Activated CD4-positive, alpha-beta T cell treated with anti-CD3 and anti-CD28 coated beads, Interleukin-2, amount 50 U/mL, for 24 hours (primary cell): ENCODE measurements at places on chromosomes 3 and 15.

DNA sequence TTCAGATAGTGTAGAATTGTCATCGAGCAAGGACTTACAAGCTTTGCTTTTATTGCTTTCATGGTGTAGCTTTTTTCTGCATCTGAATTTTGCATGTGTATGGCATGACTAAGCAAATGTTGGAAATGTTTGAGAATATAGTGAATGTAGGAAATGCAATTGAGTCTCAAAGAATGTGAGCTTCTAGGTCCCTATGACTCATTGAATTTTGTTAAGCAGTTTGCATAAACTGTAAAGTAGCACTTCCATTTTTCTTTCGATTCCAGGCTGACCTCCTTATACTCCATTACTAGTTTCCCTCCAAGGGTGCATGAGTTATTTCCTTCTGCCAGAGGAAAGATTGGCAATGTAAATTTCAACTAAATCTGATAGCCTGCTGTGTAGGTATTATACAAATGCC is 619.2 kb downstream of the DIPK2A start:
- DNase-seq, result no peak

DNA sequence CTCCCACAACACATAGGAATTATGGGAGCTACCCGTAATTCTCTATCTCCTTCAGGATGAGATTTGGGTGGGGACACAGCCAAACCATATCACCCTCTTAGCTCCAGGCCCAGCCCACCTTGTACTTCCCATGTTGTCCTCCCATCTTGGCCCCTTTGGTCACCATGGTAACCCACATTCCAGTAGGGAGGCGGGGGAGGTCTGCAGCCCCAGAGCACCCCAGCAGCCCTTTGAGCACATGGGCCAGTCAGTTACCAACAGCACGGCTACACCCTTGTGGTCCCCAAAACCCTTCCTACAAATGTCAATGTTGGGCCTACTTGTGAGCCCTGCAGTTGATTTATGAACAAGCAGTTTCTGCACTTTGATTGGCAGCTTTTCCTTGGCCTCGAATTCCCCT is 84.5 kb downstream of the LRRK1 start:
- DNase-seq, result no peak

- DNase-seq, result no peak
Measured at GRCh38 chr3:193917158-193917557, 218.8 kb upstream of the HES1 start.

DNA sequence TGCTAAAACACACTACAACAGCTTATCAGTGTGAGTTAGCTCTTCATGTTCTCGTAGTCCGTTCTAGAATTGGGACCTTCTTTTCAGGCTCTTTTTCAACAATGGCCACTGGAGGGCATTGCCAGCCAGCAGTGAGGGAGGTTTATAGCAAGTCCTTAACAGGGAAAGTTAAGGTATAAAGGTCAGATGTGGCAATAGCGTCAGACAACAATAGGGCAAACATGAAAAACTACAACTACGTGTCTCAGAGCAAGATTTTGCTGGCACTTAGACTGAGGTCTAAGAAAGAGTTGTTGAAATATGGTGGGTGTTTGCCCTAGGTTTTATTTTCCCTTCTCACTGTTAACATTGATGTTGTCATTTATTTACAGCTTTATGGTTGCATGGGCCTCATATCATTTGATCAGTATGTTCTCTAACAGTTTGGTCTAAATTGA is 161.4 kb downstream of the GMNC start:
- DNase-seq, result no peak

- no peak for DNase-seq
Measured at GRCh38 chr15:61081027-61081322, 148.1 kb downstream of the RORA start.

DNA sequence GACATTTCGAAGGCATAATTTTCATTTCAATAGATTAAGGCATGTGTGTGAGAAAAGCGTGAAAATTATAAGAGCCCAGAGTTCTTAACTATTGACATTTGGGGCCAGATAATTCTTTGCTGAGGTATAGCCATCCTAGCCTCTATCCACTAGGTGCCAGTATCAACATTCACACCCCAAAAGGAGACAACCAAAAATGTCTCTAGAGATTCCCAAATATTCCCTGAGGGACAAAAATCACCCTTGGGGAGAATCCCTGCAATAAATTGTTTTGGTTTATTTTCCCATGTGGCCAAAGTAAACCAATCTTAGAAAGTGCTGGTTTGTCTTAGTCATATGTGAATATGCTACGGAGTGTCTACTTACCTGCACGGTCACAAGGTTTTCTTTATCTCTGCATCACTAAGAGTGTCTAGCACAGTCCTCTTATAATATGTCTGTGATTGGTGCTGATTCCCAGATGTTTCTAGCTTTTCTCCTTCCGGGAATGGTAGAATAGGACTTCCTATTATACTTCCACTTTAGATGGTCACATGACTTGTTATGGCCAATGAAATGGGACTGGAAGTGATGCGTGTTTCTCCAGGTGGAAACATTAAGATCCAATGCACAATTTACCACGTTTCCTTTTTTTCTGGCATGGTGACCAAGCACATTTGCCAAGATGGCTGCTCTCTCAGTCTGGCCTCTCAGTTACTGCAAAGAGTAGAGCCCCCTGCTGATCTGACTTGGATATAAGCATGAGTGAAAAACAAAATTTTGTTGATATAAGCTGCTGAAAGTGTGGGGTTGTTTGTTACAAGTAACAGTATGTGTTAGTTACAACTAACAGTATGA is 8.0 kb upstream of the KBTBD8 start:
- no peak for DNase-seq

DNA sequence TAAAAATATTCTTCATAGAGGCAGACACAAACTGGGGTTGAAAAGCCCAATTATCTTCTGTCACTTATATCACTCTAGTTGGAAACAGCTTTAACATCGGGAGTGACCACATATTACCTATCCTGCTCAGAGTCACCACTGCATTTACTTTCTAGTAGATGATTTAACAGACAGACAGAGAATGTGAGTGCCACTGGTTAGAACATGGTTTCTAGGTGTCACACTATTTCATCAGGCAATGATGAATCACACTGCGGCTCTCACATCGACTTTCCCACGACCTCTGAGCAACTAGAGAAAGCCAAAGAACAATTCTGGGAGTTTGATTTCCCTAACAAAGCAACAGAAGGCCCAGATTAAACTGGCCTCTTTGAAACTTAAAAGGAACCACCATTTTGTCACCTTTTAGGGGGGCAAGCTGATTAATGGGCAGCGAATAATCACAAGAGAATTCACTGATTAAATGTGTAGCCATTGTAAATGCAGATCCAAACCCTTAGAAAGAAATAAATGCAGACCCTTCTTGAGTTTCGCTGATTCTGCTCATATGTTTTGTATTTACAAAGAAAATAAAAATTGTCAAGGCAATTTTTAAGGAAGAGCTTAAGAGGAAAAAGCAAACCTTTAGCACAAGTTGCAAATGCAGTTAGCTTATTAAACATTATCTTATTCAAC is 112.6 kb upstream of the KBTBD8 start:
- no peak for DNase-seq

- no peak for DNase-seq
Measured at GRCh38 chr15:38054488-38054887, 120.0 kb downstream of the TMCO5A start.

DNA sequence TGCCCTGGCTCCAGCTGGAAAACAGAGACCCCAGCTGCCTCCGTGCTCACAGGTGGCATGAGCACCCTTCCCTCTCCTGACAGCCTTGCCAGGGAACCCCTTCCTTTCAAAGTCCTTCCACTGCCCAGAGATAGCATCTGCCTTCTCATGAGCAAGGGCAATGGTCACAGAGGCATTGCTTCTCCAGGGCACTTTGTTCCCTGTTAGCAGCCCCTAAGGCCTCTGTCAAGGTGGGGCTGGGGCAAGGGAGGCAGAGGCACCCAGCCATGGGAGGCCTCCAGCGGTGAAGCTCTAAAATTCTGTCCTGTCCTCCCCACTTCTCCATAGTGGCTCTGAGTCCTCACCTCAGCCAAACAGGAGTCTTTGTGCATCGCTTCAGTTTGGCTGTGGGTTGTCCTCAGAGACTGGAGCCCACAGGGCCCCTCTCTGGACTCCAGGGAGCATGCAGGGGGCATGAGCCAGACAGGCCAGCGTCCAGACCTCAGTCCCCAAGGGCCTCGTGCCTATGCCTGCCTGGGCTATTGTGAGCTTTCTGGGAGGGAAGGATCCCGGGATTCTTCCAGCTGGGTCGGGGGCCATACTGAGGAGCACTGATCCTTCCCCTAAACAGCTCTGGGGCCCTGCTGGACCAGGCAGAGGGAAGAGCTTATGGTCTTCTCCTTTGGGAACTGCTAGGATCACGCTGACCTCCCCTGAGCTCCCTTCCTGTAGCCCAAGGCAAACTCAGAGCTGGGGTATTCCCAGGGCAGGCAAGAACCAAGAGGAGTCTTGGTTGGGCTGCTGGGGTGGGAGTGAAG is 106.6 kb downstream of the DNAJB8 start:
- DNase-seq, result no peak

DNA sequence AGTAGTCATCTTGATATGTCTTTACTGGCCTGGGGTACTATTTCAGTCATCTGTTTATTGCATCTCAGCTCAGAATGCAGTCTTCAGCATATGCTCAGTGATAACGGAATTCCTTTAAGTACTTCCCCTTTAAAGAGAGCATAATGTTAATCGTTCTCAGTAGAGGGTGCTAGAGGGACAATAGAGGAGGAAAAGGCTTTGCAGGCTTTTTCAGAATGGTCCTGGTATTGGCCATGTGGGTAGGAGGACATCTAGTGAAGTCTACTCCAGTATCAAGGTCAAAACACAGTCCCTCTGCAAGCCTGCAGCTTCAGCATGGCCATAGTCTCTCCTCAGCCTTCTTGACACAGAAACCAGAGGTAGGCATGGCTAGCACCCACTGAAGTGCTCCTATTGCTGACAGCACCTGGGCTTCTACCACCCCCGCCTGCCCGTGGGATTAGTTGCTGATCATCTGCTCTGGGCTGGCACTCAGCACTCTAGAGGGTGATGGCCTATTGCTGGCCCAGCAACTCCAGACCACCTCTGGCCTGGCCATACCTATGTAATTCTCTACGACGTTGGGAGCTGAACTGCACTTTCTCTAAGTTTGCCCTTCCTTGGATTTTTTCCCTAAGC is 65.4 kb downstream of the KCNH8 start:
- no peak for DNase-seq

DNA sequence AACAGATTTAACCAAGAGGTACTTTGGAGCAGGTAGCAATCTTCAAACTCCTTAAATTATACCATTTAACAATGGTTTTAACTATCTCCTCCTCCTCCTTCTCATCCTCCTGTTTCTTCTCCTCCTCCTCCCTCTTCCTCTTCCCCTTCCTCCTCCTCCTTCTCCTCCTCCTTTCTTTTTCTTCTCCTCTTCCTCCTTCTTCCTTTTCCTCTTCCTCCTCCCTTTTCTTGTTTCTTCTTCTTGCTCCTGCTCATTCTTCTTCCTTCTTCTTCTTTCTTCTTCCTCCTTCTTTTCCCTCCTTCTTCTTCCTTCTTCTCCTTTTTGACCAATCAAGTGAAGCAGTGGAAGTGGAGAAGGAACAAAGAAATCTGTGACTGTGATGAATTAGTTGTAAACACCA is 14.1 kb downstream of the PATL2 start:
- no peak for DNase-seq

DNA sequence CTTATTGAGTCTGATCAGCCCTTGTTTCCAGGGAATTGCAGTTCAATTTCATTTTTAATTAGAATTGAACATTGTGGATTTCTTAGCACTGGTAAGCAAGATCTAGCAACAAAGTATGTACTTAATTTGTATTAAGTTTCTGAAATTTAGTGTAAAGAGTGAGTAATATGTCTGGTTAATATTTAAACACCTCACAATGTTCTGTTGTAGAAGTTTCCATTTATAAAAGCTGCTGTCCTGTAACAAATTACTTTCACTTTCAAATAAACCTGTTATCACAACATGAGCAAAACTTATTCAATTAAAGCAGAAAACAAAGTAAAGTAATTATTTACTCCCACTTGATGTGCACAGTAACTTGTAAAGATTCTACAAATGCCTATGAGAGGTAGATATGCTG is 448.5 kb downstream of the NAALADL2 start:
- no peak for DNase-seq

GRCh38 chr15:70647396-70647795 is 116.0 kb downstream of the UACA start:
- no peak for DNase-seq

DNA sequence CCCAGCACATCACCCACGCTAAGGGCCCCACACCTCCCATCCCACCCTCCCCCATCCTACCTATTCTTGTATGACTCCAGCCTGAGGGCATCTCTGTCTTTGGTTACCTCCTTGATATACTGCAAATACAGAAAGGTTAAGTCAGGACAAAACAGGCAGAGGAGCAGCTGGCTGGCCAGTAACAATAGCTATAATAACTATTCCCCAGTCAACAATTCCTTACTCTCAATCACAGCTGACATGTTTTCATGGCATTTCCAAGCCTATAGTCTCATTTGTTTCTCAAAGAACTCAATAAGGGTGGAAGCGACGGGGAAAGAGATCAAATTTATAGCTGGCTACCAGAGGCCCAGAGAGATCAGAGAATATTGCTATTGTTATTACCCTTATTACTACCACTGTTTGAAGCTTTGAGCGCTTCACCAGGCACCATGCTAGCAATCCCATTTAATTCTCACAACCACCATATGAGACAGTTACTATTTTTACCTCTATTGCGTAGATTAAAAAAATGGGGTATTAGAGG is 93.0 kb upstream of the C2CD4B start:
- DNase-seq, result no peak

DNA sequence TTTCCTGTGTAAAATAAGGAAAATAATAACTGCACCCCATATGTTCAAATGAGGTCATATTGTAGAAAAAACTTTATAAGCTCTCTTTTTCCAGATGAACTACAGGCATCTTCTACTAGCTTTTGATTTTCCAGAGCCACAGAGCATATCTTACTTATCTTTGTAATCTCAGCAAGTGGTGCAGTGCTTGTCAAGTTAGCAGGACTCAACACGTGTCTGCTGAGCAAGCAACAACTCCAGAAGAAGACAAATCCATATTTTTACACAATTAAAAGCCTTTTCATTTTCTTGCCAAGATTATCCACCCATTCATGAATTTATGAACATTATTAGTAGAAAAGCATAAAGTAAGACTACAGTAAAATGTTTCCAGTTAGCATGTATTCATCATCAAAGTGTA is 14.4 kb upstream of the TSC22D2 start:
- no peak for DNase-seq

GRCh38 chr3:129526121-129526900 is 2.1 kb upstream of the RHO start:
- DNase-seq, result no peak

DNA sequence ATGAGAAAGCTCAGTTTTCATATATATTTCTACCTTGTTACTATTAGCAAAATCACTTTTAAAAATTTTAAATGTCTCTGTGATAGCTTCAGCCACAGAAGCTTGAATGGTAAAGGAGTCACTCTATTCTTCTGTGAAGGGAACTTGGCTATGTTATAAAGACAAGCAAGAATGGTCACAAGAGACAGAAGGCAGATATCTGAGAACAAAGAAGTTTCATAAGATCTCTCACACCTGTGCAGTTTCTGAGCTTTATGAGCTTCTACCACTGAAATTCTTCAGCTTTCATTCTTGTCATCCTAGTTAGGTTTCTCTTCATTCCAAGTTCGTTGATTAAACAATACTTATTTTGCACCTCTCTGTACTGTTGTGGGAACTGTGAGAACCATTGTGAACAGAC is 853.4 kb downstream of the IGSF11 start:
- no peak for DNase-seq

- no peak for DNase-seq
Measured at GRCh38 chr15:36603987-36604386, 24.6 kb downstream of the CDIN1 start.
